ENCODE measurements at places on chromosomes 5 and 9.
A peak's percentile ranks its signal among the peaks of the same experiment; 100 is the strongest.

- no peak for DNase-seq
Measured at GRCh38 chr5:72245546-72245945, 74.5 kb downstream of the MRPS27 start.

GRCh38 chr5:169991115-169991869 is 11.0 kb upstream of the INSYN2B start:
- no peak for DNase-seq

- DNase-seq: no peak
Measured at GRCh38 chr9:86854898-86855523, 92.3 kb downstream of the GAS1 start.

DNA sequence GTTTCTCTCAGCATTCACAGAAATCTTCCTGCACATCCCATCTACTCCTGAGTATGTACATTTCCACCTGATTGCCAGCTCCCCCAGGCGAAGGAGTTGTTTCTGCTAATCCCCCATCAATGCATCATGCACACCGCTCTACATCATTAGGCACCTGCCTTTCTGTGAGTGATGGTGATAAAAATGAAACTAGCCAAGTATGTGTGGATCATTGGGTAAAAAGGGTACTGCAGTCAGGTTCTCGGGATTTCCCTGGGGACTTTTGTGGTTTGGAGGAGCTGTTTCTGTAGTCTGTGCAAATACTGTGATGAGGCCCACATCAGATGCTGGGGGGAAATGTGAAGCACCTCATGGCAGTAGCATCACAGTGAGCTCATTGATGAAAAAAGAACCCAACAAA is 30.4 kb downstream of the CAMK4 start:
- peak; percentile 60 for DNase-seq

- no peak for DNase-seq
Measured at GRCh38 chr5:94674490-94675382, 56.3 kb downstream of the SLF1 start.

- DNase-seq: no peak
Measured at GRCh38 chr9:110619831-110620230, 40.3 kb upstream of the SVEP1 start.

GRCh38 chr5:132748522-132749000 is 1.3 kb downstream of the CCNI2 start:
- no peak for DNase-seq

GRCh38 chr9:136741883-136742571 is 713 bp downstream of the LCN10 start:
- DNase-seq: no peak

GRCh38 chr5:56581426-56581825 is 233.9 kb upstream of the MAP3K1 start:
- DNase-seq: no peak

DNA sequence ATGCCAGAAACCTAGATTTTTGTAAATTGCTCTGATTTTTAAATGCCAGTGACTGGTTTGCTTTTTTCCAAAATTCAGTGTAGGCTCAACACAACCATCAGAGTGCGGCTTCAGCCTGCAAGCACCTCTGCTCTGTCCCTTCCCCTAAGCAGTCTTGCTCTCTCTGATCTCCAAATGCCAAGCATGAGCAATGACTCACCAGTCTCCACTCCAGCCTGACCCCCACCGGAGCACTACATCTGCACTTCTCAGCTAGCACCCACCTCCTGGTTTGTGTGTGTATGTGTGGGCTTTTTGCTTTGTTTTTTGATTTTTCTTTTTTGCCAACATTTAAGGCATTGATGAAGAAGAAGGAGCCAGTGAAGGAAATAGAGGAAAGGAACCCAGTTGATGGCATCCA is 61.4 kb upstream of the ADRA1B start:
- no peak for DNase-seq

GRCh38 chr5:23405316-23406068 is 101.9 kb upstream of the PRDM9 start:
- DNase-seq: no peak

GRCh38 chr9:130430734-130431535 is 13.8 kb upstream of the ASS1 start:
- no peak for DNase-seq

DNA sequence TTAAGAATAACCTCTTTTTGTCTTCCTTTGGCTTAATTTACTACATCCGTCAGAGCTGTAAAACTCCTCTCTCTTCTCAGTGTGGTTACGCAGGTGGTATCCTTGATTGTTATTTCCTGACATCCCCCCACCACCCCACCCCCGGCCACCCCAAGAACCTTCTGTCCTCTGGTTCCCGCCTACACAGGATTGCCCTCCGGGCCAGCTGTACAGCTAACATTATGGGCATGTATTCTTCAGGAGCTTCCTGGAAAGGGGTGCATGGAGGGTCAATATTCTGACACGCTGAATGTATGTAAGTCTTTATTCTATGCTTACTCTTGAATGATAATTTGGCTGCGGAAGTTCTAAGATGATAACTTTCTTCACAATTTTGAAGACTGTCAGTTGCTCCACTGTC is 13.0 kb upstream of the ANP32B start:
- no peak for DNase-seq

DNA sequence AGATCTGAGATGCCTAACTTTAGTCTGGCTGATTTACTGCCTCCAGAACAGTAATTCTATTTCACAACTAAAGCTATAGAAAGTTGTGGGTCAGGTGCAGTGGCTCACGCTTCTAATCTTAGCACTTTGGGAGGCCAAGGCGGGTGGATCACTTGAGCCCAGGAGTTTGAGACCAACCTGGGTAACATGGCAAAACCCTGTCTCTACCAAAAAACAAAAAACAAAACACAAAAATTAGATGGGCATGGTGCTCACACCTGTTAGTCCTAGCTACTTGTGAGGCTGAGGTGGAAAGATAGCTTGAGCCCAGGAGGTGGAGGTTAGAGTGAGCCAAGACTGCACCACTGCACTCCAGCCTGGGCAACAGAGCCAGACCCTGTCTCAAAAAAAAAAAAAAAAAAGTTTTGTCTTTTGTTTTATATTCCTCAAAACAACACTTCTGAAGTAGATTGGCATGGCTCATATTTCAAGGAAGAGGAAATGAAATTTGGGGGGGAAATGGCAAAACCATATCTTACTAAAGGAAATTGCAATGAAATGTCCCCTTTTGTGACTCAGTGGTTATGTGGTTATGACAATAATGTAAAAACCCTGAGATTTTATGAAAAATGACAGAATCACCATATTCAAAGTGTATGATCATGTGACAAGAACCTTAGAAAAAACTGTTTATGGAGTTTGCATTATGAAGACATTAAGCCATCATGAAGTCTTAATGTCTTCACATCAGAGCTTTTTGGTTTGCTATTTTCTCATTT is 16.2 kb downstream of the FNBP1 start:
- DNase-seq: no peak

GRCh38 chr5:172235827-172236736 is 42.1 kb downstream of the EFCAB9 start:
- DNase-seq: no peak

DNA sequence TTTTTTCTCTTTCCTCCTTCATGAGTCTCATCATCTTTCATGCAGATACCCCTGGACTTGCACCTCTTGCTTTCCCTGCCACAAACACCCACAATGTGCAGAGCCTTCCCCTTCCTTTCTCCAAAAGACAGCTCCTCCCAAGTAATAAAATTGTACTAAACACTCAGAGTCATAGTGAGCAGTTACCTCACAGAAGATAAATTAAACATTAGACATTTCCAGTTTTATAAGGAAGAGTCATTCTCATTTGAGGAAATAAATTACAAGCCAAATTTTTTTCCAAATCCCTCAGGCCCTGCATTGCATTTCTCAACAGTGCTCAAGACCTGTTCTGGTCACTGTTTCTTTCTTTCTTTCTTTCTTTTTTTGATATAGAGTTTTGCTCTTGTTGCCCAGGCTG is 131.5 kb downstream of the ATPSCKMT start:
- DNase-seq: no peak

- DNase-seq: no peak
Measured at GRCh38 chr9:113238859-113239232, 17.5 kb downstream of the SLC31A1 start.

GRCh38 chr9:115650768-115651167 is 502.8 kb upstream of the PAPPA start:
- DNase-seq: no peak

DNA sequence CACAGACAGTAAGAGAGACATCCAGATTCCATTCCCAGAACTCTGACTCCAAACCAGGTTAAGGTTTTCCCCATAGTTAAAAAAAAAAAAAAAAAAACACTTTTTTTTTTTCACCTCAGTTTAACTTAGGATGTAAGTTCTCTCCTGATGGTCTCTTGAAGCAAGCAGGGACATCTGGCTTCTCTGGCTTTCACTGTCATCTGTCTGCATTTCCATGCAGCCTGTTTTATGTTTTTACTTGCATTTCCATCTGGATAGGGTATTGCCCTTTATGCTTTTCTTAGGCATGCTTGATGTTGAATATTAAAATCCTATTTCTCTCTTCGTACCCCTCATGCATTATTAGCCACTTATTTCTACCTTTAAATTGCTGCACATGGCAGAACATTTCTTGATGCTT is 135.3 kb upstream of the WWC1 start:
- no peak for DNase-seq

GRCh38 chr9:130555968-130556367 is 23.4 kb upstream of the FUBP3 start:
- no peak for DNase-seq

DNA sequence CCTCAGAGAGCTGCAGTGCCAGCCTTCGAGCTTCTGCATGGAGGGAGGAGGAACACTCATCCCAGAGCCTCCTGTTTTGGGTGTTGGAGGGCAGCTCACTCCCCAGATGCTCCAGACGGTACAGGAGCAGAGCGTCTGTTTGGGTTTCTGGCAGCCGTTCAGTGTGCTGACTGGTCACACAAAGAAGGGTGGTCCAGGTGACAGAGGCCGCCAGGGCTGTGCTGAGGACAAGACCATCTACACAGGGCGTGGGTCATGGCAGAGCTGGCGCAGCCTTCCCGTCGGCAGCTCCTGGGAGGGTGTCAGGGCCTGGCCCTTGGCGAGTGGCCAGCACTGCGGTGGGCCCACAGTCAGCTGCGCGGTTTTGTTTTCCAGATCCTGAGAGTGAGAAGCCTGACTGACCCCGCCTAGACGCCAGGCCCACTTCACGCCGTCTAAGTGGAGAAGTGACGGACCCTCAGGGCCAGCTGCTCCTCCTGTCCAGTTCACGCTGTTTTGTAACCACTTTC is 131.4 kb upstream of the FAM120A start:
- no peak for DNase-seq

DNA sequence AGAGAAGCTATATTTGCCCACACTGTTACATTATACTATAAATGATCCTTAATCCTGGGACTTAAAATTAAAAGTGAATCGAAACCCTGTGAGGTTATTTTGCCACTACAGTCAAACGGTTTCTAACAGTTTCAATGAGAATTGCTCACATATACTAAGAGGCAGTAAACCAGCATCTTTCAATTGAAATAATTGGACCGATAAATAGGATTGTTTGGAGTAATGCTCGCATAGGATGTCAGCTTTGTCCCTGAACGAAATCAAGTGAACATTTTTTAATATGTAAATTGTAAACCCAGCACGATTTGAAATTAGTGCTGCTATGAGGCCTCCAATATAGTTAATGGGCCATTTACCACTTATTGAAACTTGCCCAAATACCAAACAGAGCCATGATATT is 60.5 kb downstream of the ELAVL2 start:
- no peak for DNase-seq

GRCh38 chr5:14915291-14915952 is 43.8 kb upstream of the ANKH start:
- no peak for DNase-seq

- no peak for DNase-seq
Measured at GRCh38 chr9:4792054-4792571, 631 bp upstream of the RCL1 start.

GRCh38 chr5:10451137-10451824 is 9.6 kb downstream of the ROPN1L start:
- no peak for DNase-seq

GRCh38 chr9:97980479-97980803 is 2.7 kb upstream of the ANP32B start:
- no peak for DNase-seq

DNA sequence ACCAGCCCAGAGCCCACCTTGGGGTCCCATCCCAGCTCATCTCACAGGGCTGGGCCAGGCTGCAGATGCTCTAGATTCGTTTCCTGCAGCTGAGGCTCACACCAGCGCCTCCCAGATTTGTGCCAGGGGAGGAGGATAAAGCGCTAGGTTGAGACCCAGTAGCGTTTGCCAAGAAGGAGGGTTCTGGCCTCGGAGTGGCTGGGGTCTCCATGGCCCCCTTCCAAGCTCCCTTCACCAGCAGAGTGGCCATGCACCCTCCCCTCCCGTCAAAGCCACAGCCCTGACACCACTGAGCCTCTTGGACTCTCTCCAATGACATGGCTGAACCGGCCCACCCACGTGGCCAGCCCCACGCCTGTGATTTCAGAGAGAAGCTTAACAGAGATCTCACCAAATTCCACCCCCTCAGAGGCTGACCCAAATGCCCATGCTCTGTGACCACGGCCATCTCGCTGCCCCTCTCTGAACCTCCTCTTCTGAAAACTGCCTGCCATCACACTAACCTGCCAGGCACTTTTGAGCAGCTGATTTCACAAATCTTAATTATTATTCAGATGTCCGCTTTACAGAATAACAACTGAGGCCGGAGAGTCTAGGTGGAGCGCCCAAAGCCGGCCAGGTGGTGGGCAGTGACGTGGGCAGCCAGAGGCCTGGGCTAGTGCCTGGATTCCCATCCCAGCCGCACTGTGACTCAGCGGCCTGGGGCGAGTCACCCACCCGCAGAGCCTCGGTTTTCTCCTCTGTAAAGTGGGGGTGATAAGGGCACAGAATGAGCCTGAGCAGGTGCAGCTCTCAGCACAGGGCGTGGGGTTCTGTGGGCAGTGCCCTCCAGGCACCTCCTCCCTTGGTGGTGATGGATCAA is 155.7 kb downstream of the C9orf50 start:
- DNase-seq: no peak

- DNase-seq: no peak
Measured at GRCh38 chr9:125580701-125581286, 126.2 kb downstream of the MAPKAP1 start.

DNA sequence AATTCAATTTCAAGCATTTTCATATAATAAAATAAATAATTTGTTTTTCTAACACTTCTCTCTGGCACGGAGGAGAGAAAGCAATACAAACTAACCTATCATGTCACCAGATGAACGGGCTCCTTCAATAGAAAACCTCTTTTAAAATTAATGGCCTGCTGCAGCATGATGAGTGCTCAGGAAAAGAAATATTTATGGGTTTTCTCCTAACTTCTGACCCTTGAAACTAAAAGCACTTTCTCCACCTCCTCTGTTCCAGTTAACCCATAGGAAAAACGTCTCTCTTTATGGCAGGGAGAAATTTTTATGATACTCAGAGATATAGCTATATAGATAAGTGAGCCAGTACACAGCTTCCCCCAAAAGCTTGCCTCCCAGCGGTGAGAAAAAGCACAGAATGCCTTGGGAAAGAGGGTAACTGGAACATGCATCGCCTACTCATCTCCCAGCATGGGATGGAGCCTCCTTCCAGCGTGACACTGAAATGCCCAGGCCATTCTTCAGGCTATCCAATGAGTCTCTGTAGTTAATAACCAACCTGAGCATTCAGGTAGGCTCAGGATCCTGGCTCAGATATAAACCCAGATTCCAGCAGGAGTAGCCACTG is 963.0 kb upstream of the DMAC1 start:
- no peak for DNase-seq
